ENCODE measurements at places on chromosomes 12 and 14.

GRCh38 chr12:9707864-9708808, 24.8 kb downstream of the CLECL1 start:
- peak; percentile 76 for DNase-seq

- DNase-seq, result no peak
Measured at GRCh38 chr14:20746566-20746965, 879 bp downstream of the EDDM3A start.

DNA sequence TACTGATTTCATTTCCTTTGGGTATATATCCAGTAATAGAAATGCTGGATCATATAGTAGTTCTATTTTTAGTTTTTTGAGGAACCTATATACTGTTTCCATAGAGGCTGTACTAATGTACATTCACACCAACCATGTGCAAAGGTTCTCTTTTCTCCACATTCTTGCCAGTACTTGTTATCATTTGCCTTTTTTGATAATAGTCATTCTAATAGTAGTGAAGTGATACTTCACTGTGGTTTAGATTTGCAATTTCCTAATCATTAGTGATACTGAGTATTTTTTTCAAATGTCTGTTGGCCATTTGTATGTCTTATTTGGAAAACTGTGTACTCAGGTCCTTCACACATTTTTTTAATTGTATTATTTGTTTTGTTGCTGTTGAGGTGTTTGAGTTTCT, 148.2 kb upstream of the NAV3 start:
- no peak for DNase-seq

- DNase-seq, result no peak
Measured at GRCh38 chr14:71668186-71668912, 263.9 kb upstream of the RGS6 start.

DNA sequence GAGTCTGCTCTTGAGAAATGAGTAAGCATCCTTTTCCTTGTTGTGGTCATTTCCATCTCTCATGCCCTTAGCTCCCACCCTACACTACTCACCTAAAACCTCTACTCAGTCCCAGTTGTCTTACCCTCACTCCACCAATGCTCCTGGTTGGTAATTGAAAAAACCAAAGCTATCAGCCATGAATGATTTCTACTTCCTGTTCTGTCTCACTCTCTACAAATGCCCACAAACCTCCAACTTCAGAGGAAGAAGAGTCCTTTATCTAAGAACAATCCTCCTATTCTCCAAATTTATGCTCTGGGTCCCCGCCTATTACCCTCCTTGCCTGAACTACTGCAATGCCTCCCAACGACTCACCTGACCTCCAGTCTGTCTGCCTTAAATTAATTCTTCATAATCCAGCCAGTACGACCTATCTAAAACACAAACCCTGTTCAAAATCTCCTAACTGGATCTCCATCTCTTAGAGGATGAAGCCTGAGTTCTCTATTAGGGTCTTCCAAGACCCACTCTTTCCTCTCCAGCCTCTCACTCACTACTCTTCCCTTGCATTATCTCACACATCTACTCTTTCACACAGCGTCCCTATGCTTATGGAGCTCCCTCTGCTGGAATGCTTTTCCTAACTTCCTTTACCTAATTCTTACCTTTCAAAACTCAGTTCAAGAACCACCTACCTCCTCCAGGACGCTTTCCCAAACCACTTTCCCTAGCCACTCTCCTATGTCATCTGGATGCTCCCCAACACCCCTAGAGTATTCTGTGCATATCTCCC, 2.2 kb downstream of the DHRS1 start:
- no peak for DNase-seq

GRCh38 chr12:113408756-113409298, 5.1 kb upstream of the SDS start:
- no peak for DNase-seq

DNA sequence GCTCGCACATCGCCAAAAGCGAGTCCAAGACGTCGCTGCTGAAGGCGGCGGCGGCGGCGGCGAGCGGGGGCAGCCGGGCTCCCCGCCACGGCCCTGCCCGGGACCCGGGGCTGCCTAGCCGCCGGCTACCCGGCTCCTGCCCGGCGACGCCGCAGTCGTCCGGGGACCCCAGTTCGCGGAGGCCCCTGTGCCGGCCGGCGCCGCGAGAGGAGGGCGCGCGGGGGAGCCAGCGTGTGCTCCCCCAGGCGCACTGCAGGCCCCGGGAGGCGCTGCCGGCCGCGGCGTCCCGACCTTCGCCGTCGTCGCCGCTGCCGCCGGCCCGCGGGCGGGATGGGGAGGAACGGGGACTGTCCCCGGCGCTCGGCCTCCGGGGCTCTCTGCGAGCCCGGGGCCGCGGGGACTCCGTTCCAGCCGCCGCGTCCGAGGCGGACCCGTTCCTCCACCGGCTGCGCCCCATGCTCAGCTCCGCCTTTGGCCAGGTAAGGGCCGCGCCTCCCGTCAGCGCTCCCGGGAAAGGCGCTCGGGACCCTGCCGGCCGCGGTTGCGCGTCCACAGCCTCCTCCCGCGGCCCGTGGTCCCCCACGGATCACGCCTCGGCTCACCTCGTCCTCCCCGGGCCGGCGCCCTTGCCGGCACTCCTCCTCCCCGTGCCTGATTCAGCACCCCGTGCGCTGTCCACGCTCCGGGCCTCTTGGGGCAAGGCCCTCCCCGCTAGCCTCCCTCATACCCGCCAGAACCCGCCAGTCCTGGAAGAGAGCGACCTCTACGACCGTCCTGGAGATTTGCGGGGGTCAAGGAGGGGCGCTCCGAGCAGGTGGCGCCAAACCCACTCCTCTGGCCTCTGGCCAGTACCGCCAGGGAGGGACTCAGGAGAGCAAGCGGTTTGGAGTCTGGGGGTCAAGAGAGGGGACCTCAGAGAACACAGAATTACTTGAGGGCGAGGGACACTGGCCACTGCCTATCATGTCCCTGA, 721 bp downstream of the CABP1 start:
- peak; percentile 42 for DNase-seq

GRCh38 chr14:69086537-69086936, 66.4 kb downstream of the DCAF5 start:
- no peak for DNase-seq

DNA sequence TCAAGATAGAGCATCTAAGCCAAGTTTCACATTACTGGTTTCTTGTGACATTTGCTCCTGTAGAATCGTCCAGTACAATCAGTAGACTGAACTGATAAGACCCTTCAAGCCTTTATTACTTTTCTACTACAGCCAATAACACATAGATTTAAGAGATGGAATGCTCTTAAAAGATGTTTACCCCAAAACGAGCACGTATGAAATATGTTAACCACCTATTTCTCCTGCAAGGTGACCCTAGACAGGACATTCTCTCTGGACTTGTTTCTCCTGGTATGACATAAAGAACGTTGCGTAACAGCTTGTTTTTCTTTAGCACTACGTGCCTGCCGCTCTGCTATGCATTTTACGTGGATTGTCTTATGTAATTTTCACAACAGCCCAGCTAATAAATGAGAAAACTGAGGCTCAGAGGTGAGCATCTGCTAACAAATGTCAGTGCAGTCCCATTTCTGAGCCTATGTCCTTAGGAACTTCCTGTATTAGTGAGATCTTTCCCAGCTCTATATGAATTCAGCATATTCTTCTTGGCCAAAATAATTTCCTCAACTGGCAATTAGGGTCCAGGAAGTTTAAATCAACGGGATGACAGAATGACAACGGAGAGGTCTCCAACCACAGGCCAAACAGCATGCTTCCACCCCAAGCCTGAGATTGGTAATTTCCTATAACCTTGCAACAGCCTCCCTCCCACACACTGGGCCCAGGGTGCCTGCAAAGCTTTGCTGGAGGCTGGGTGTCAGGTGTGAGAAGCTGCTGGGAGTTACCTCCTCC, 3.7 kb downstream of the NFKBIA start:
- DNase-seq, result peak; percentile 50

DNA sequence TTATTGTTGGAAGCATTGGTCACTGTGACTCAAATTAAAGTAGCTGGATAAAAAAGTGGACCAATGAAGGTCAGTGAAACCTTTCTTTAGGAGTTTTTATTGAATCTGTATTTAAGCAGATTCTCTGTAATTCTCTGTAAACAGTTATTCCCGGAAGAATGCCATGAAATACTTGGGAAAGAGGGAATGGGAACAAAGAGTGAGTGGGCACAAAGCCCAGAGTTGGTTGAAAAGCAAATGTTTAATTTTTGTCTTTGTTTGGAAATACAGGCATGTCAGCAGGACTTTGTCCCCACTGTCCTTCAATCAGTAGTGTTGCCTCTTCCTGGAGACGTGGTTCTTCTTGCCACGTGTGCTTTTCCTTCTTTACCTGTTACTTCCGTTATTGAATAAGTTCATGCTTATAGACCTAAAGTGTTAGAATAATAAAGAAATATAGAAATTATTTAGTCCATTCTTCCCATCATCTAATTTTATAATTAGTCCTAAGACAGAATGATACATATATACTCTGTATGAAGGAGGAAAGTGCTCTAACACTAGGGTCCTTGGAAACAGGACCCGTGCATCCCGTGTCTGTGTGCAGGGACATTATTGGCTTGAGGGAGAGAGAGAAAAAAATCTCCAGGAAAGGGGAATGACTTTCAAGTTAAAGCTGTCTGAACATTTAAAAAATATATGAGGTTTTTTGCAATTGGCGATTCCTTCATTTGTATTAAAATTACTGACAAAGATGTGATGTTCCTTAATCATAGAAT, 2.0 kb upstream of the ANG start:
- DNase-seq, result no peak

DNA sequence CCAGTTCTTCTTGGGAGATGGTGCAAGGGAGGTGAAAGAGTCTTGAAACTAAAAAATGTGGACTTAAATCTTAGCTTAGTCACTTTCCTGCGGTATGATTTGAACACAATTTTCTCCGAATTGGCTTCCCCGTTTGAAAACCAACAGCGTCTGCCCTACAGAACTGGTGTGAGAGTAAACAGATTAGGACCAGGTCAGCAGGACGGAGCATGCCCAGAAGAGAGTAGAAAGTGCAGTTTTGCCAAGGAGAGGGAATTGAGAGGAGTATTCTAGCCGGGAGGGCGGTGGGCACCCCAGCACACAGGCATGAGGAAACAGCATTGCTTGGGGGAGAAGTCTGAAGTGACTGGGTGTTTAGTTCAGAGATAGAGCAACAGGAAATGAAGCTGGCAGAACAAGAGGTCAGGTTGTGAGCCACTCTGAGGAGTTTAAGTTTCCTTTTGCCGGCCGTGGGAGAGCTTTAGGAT, 927.1 kb downstream of the VRK1 start:
- DNase-seq, result peak; percentile 22

GRCh38 chr12:45743247-45743646, 13.7 kb downstream of the ARID2 start:
- no peak for DNase-seq

- DNase-seq, result peak; percentile 54
Measured at GRCh38 chr14:96502621-96503305, 581 bp downstream of the PAPOLA start.

GRCh38 chr12:96219700-96220206, 25.6 kb downstream of the ELK3 start:
- DNase-seq, result no peak

- DNase-seq, result no peak
Measured at GRCh38 chr12:60180298-60180697, 584.5 kb downstream of the SLC16A7 start.

- peak; percentile 36 for DNase-seq
Measured at GRCh38 chr12:123062681-123063486, 82.4 kb downstream of the ARL6IP4 start.

- peak; percentile 74 for DNase-seq
Measured at GRCh38 chr12:108629824-108630476, 3.7 kb downstream of the SELPLG start.

- DNase-seq, result no peak
Measured at GRCh38 chr12:113700943-113701342, 229.3 kb upstream of the LHX5 start.

GRCh38 chr12:85029456-85029855, 6.6 kb downstream of the TSPAN19 start:
- no peak for DNase-seq

GRCh38 chr12:121800694-121801594, 2.9 kb upstream of the SETD1B start:
- DNase-seq, result peak; percentile 81

- DNase-seq, result peak; percentile 23
Measured at GRCh38 chr14:74867673-74868072, 8.3 kb downstream of the PROX2 start.

GRCh38 chr14:21016413-21017190, 8.3 kb downstream of the NDRG2 start:
- DNase-seq, result no peak

DNA sequence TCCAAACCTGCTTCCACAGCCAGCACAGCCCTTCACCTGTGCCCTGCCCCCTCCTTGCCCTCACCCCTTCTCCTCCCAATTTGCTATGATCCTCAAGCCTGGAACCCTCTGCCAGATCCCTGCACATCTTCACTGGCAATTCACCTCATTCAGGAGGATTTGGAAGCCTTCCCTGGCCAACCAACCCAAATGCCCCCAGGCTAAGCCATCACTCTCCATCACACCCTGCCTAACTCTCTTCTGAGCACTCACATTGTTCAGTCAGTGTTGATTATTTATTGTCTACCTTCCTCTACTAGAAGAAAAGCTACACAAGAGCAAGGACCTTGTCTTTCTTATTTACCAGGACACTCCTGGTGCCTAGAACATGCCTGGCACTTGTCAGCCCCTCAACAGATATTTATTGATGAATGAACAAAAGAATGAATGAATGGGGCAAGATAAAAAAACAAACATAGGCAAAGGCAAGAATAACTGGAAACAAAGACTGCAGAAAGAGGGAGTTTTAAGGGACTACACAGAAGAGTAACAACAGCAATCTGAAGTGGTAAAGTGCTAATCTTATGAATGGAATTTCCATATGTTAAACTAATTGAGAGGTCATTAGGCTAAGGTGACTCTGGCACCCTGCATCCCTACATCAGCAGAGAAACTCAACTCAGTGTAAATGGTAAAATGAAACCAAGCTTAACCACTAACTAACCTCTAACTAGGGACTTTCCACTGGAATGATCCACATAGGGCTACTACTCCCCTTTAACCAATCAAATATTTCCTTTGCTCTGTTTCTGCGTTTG, 33.4 kb downstream of the TMTC1 start:
- no peak for DNase-seq

DNA sequence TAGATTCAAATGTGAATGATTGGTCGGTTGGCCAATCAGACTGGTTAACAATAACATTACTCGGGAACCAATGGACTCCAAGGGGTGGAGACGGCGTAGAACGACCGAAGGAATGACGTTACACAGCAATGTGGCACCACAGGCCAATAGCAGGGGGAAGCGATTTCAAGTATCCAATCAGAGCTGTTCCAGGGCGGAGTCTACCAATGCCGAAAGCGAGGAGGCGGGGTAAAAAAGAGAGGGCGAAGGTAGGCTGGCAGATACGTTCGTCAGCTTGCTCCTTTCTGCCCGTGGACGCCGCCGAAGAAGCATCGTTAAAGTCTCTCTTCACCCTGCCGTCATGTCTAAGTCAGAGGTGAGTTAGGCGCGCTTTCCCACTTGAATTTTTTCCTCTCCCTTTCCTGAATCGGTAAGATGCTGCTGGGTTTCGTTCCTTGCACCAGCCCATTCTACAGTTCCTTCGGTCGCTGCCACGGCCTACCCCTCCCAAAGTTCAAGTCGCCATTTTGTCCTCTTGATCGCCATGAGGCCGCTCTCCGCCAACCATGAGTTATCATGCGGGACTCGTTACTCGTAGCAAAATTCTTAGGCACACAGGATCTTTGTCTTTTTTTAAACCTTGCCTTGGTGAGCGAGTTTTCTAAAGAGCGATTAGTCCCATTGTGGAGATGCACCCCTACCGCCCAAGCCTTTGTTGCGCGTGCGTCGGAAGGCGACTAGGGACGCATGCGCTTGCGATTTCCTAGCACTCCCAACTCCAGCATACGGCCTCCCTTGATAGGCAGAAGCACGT, at the start of gene HNRNPA1:
Gene HNRNPA1 (plus strand): TSS at position 259 of the 793 bp plus-strand sequence. CDS start 82 bp downstream, at position 341.
- peak; percentile 99 for DNase-seq
